ENCODE measurements at places on chromosomes 2 and 18. TPM values are rescaled to one million over a fixed set of nuclear protein-coding genes. Genes with fewer than 3 reads are reported as not detected.

Gene GGCX
- total RNA-seq, result 18.4 TPM

DNA sequence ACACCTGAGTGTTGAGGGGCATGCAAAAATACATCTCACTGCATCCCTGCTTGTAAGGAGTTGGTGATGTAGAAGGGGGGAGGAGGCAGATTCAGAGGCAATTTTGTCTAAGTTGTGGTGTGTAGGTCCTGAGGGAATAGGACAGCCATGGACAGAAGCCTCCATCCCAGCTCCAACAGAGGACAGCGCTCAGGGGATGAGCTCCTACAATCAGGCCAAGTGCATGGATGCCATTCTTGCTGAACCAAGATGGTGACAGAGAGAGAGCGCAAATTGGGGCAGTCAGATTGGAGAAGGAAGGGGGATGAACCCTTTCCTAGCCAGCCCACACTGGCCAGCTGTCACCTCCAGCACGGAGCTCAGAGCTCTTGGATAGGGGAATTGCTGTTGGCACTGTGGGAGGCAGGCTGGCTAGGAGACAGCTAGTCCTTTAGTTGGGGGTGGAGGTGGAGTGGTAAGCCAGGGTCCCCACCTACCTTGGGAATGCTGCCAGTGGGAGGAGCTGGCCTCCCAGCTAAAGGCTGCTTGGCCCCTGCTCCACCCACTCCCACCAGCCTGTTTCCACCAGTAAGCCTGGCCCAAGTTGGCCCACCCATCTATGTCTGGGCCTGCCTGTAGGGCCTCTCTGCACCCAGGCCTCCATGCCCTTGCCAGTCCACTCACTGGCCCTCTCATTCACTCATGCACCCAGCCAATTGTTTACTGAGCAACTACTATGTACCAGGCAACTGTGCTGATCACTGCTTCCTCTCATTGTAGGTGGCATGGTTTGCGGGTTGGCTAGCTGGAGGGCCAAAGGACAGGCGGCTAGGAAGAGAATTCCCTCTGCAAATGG, 2.5 kb upstream of the PER2 start:
- no peak for DNase-seq

- DNase-seq, result no peak
These were observed 76.9 kb upstream of the MAP3K20 start for GRCh38 chr2:172998547-172999272.

- no peak for DNase-seq
These were observed 67.1 kb downstream of the ANTXR1 start for GRCh38 chr2:69080071-69080470.

Measured in esophagus muscularis mucosa (tissue), 4 donors.